ENCODE measurements at places on chromosomes 4 and X.
A peak's percentile ranks its signal among the peaks of the same experiment; 100 is the strongest.

GRCh38 chr4:56768316-56768715 is 53.2 kb downstream of the SPINK2 start:
- DNase-seq: no peak

- no peak for DNase-seq
Measured at GRCh38 chrX:39164212-39164611, 363.0 kb downstream of the MID1IP1 start.

DNA sequence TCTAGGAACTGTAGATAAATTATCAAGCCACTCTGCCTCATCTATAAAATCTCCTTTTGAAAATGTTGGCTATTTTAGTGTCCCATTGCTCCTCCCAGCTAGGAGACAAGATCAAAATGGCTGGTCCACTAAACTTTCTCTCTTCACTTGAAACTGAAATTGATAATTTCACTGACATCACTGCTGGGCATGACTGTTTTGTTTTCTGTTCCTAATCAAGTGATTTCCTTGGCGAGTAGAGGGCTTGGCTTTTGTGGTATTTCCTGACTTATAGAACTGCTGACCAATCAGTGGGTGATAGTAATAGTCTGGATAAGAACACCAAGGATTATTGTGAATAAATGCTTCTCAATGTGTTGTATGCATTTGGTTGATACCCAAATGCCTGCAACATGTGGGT is 2152.9 kb downstream of the ARAP2 start:
- DNase-seq: no peak

DNA sequence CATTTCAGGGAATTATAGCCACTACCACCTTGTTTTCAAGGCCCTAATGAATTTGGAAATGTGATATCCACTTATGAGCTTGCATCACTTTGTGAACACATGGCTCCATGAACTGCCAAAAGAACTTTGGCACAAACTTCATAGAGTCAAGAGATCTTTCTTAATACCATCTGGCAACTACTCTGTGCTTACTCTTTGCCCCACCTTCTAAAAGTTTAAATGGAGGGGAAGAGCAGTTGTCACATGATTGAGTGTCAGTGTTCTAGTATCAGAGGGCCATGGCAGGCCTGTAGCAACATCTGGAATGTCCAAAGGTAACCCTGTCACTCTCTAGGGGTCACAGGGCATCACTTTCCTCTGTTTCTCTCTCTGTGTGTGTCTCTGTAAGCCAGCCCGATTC is 2.6 kb upstream of the ADH1B start:
- peak; percentile 74 for DNase-seq

DNA sequence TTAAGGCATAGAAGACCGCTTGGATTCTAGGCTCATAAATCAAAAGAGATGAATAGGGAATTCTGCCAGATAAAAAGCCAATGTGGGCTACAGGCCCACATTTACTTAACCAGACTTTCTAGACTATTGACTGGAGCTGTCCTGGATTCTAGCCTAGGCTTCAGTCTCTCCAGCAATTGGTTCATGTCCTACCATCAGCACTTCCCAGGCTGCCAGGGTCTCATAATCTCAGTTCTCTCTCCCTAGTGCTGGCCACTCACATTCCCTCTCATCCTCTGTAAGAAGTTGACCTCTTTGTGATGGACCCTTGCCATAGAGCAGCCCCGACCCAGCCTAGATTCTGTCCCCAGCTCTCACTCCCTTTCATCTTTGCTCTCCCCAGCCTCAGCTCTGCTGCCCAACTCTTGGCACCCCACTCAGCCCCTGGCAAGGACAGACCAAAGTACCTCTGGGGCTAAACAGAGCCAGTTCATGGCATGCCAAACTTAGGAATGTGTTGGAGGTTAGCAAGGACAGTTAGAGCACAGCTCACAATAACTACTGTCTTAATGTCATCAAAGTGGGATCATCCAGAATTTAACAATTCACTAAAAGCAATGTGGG is 396.2 kb downstream of the INPP4B start:
- no peak for DNase-seq

GRCh38 chr4:168790898-168791297 is 219.2 kb downstream of the CBR4 start:
- DNase-seq: no peak

DNA sequence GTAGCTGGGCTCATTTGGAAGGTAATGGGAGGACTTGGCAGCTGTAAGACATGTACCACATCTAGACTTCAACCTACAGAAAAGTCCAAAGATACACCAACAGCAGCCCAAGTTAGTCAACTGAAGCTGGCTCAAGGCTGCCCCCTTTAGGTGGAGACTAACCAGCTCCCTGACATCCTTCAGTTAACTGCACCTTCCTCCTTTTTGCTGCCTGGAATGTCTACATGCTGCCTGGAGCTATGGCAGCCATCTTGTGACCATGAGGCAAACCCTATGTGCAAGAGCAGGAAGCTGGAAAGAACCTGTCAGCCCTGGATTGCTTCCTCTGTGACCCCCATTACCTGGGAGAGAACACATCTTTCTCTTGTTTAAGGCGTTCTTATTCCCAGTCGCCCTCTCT is 25.8 kb downstream of the ARSD start:
- DNase-seq: no peak

DNA sequence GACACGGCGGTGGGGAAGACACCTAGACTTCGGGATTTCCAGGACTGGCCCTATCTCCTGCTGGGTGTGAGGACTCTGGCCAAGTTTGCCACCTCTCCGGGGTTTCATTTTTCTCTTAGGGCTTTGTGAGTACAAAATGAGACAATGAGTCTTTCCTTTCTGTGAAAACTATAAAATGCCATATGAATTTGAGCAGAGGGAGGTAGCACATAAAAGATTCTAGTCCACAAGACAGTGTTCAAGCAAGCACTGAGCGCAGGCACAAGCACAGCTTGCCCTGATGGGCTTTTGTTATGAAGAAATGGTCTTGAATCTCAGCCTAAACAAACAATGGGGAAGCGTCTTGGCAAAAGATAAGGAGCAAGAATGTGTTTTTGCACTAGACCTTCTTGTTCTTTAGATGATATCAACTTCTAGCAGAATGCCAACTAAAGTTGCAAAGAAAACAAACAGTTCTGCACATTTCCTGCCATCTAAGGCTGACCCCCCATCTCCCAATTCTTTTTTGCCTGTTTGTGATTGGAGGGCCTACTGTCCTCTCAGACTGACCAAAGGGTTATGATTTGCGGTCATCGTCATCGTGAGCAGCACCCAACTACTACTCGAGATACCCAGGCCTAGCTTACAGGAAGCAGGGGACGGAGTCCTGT is 73.0 kb upstream of the ZNF518B start:
- DNase-seq: peak; percentile 19

DNA sequence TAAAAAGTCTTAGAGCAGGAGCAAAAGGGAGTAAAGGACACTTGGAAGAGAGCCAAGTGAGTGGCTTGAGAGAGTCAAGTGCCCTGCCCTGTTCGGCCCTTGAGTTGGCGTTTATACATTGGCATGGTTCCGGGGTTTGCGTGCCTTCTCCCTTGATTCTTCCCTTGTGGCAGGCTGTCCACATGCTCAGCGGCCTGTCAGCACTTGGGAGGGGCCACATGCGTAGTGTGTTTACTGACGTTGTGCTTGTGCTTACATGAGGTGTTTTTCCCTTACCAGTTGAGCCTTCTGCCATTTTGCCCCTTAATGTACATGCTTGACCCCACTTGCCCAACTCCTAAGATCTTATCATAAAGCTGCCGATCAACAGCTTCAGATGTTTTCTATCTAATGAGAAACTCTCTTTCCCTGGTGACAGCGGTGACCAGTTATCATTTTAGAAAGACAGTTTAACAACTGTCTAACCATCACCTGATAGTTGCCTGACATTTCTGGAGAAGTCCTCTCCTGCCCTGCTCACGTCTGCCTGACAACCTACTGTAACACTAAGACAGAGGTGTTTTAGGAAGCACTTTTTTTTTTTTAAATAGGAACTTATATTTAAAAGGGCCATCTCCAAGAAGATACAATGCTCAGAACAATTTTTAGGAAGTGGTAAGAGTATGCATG is 49.5 kb upstream of the GC start:
- no peak for DNase-seq

- DNase-seq: no peak
Measured at GRCh38 chr4:102787096-102787881, 26.5 kb upstream of the MANBA start.

GRCh38 chr4:13615161-13615560 is 12.4 kb downstream of the BOD1L1 start:
- no peak for DNase-seq

DNA sequence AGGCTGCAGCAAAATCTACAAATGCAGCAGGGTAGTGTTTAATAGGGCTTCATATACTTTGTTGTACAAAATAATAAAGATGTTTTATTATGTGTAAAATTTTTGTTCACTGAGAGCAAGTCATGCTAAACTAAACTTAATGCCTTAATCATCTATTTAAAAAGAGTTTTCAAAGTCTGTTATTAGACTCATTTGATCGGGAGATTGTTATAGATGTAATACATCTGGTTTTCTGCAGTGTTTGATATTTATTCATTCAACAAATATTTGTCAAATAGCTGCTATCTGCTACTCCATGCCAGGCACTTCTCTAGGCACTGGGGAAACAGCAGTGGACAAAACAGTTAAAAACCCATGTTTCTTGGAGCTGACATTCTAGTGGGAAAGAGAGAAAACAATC is 233.6 kb downstream of the FMR1NB start:
- DNase-seq: no peak

GRCh38 chr4:187780070-187780469 is 215.5 kb upstream of the ZFP42 start:
- DNase-seq: no peak

DNA sequence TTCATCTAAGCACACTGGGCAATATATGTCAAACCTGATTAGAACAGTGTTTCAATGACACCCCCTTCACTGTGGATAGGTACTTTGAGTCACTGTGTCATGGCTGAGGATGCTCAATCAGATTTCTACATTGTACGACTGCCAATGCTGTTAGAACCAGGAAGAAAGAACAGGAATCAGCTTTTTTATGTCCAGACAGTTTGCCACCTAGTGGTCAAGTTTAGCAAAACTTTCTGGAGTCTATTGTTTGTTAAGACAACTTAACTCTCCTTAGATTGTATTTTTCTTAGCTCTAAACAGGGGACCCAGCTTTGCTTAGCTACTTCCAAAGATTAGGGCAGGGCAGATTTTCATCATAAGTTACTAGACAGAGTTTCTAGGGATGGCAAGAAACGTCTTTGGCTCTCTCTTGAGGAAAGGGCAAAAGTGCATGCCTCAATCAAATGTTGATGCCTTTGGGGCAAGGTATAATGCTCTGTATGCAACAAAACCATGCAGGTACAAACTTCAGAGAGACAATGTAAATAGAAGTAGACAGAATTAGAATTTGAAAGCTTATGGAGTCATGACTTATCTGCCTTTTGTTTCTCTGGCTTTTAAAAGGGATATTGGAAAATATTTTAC is 40.5 kb upstream of the BMP3 start:
- peak; percentile 20 for DNase-seq

DNA sequence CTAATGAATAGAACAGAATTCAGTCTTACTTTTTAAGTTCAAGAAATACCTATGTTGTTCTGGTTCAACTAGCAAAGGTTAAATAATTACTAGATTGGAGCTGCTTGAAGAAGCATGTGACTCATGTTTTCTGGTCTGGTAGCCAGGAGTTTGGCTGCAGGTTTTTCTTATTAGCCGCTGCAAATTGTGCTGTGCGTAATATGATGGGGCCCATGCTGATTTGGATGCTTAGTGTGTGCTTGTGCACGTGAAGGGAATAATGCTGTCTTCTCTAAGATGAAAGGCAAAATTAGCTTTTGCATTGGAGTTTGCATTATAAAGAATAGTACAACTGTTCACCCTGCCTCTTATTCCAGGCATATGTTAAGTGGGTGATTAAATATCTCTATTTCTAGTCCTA is 219.6 kb downstream of the SNCA start:
- DNase-seq: no peak

DNA sequence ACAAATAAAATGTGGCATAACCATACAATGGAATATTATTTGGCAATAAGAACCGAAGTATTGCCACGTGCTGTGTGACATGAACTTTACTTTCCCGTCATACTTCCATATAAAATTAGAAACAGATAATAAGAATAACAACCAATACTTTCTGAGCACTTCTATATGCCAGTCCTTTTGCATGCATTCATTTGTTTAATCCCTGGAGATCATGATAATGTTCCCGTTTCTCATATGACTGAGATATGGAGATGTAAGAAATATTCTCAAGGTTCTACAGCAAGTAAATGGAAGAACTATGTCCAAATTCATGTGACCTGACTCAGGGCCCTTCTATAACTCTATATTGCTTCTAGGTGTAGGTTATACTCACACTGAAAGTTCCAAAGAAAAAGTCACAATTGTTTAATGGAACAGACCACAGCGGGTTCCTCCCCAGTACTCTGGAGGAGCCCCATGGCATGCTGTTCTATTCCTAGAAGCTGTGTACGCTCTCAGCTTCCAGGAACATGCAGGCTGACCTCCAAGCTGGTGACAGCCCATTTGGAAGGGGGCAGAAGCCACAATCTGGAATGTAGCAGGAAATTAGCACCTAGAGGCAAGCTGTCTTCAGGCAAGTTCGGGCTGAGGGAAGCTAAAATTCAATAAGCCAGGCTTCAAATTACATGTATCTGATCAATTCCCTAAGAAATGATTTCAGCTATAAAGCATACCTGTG is 31.5 kb downstream of the QDPR start:
- DNase-seq: peak; percentile 17

DNA sequence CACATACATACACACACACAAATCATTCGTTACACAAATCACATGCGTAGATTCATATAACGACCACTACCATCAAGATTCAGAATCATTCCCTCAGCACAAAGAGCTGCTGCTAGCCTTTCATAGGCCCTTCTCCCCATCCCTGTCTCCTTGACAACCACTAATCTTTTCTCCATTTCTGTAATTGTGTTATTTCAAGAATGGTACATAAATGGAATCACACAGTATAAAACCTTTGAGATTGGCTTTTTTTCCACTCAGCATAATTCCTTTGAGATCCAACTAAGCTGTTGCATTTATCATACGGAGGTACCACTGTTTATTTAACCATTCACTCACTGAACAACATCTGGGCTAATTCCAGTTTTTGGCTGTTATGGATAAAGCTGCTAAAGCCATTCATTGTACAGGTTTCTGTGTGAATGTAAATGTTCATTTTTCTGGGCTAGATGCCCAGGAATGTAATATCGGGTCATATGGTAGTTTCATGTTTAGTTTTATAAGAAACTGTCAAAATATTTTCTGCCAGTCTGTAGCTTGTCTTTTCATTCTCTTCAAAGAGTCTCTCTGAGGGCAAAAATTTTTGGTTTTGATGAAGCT is 64.1 kb downstream of the USP11 start:
- no peak for DNase-seq

GRCh38 chr4:186900984-186901383 is 177.3 kb upstream of the FAT1 start:
- no peak for DNase-seq
